ENCODE measurements at places on chromosomes 16 and 17. TPM values are rescaled to one million over a fixed set of nuclear protein-coding genes. Genes with fewer than 3 reads are reported as not detected.
A peak's percentile ranks its signal among the peaks of the same experiment; 100 is the strongest.

DNA sequence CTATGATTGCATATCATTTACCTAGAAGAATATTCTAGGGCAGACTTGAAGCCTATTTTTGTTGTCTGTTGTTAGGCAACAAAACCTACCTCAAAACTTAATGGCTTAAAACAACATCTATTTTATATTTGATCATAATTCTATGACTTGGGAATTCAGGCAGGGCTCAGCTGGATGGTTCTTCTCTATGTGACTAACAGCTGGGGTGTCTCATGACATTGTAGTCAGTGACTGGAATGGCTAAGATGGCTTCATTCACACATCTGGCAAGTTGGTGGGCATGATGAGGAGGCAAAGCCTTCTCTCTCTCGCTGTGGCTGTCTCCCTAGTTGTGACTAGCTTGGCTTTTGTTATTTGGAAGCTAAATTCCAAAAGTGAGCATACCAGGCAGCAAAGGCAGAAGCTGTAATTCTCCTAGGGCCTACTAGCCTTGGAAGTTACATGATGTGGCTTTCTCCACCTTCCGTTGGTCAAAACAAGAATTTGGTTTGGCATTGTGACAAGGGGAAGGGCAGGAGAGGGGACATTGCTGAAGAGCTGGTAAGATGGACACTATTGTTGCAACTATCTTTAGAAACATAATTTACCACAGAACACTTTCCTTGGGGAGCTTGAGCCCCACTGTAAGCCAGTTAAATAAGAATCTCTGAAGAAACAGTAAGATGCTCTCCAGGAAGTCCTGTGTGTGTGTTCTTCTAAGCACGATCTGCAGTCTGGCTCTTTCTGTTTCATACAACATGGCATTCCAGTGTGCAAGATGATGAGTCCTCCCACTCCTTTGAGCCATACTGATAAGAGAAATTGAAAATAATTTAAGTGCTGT is 39.4 kb downstream of the ZNRF1 start:
- peak; percentile 61 for DNase-seq

DNA sequence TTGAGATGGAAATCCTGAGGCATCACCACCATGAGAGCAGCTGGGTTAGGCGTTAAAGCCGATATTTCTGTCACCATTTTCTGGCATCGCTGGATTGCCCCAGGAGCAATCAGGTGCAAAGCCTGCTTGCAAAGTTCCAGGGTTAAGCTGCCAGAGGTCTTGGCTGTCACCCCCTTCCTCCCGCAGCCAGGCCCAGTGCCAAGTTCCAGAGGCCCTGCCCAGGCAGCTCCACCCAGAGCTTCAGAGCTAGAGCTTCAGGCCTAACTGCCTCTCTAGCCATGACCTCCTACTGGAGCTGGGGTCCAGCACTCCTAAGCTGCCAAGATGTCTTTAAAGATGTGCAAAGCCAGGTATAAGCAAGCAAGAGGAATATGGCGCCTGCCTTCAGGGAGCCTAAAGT is 8.8 kb upstream of the TMEM238L start:
- DNase-seq: no peak

Gene SOST
- 0.09 TPM for total RNA-seq

Gene TERB1
- total RNA-seq: 0.08 TPM

DNA sequence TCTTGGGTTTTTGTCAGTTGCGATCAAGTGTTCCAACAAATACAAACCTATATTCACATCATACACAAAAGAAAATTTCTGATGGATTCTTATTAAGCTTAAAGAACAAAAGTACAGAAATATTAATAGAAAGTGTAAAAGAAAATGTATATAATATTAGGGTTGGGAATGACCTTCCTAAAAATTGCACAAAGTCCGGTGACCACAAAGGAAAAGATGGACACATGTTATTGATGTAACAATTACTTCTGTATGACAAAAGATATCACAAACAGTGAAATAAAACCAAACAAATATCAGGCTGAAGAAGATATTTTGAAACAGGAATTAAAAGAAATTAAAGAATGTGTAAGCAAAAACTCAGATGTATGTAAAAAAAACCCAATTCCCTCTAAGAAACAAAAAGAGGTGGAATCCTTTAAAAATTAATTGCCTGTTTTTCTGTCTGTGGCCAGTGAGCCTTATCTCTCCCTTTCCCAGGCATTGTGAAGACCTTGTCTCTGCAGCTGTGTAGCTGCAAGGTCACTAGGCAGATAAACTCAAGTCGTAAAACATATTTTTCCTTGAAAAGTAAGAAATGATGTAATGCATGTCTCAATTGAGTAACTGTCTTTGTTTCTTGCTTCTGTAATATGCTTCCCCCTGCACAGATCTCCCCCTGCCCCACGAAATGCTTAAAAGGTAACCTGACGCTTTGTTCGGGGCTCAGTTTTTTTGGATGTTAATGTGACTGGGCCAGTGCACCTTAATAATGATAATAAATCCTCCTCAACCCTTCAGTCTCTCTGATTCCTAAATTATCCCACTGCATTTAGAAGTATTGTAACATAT is 2.8 kb downstream of the ST6GALNAC1 start:
- DNase-seq: no peak

DNA sequence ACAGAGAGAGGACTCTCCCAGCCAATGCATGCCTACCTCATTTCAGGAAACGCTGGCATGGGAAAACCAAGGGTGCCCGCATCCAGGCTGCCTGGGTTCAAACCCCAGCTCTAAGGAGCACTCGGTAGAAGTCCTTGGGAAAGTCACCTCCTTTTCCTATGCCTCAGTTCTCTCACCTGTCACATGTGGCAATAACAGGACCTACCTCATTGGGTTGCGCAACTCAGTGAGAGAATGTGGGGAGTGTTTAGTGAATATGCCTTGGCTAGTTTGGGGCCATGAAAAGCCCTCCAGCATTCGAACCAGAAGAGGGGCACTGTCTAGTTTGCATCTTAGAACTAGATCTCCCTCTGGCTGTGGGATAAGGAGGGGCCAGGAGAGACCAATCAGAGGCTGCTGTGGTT is 9.0 kb upstream of the NXPH3 start:
- DNase-seq: no peak
